Activated CD4-positive, alpha-beta T cell treated with anti-CD3 and anti-CD28 coated beads for 24 hours (primary cell): ENCODE measurements at places on chromosomes 12 and 14.

DNA sequence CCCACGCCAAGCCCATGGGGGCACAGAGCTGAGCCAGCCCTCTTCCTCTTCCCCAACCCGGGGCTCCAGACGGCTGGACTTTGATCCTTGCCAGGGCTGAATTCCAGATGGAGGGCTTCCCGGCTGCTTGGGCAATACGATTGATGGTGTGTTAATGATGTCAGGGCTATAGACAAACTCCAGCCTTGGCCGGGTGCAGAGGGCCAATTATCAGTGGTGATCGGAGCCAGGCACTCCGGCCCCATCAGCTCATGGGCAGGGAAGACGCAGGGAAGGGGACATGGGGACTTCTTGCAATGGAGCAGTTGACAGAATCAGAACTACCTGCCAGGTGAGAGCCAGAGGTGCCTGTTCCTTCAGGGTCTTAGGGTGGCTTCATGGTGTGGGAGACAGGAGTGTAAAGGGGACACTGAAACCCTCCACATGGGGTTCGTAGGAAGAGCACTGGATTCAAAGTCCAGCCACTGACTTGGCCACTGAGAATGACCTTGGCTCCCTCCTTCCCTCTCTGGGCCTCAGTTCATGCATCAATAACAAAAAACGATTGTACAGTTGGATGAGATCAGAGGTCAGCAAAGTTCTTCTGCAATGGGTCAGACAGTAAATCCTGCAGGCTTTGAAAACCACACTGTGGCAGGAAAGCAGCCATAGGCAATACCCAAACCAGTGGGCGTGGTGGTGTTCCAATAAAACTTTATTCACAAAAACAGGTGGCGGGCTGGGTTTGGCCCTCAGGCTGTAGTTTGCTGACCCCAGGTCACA, 333.7 kb downstream of the MED13L start:
- DNase-seq, result no peak

DNA sequence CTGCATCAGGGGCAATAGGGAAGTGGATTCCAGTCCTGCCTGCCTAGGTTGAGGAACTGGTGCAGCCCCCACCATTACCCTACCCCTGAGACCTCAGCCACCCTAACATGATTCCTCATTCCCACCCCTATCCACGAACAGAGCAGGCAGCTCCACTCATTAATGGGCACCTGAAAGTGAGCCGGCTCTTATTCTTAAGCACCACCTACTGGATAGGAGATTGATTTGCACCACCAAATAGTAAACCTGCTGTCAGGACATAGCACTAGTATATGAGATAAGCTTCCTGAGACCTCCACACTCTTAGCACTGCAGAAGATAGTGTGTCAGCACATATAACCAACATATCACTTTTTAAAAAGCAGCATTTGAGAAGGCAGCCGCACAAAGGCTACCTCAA, 573.2 kb downstream of the SOX5 start:
- no peak for DNase-seq

- no peak for DNase-seq
These were observed 32.9 kb downstream of the FIGNL2 start for GRCh38 chr12:51815571-51815970.

- DNase-seq, result no peak
These were observed 8.8 kb upstream of the TRAF3 start for GRCh38 chr14:102768223-102769048.

GRCh38 chr14:68124979-68125731, 305.6 kb downstream of the RAD51B start:
- DNase-seq, result no peak

- no peak for DNase-seq
These were observed 349.9 kb downstream of the ETNK1 start for GRCh38 chr12:22974865-22975264.

DNA sequence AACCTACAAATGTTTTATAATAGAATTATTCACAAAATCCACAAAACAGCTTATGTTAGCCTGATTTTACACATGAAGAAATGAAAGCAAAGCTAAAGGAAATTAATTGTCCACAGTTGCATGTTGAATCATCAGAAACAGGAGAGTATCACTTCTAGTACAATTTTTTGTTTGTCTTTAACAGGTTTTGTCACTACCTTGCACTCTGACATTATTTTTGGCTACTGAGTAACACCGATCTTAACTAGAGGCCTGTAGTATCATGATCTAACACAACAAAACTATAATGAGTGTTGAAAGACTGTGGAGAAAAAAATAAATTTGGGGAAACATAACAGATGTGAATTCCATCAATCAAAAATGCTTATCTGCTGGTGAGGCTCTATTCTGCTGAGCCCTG, 60.1 kb downstream of the TAOK3 start:
- no peak for DNase-seq

DNA sequence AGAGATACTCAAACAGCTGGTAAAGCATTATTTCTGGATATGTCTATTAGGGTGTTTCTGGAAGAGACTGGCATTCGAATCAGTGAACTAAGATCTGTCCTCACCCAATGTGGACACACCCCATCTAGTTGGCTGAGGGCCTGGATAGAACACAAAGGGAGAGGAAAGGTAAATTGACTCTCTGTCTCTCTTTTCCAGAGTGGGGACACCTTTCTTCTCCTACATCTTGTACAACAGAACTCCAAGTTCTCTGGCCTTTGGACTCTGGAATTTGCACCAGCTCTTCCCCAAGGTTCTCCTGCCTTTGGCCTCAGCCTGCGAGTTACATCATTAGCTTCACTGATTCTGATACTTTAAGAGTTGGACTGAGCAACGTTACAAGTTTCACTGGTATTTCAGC, 1253.9 kb downstream of the SLC16A7 start:
- DNase-seq, result no peak

GRCh38 chr12:6461401-6462233, 8.9 kb downstream of the VAMP1 start:
- peak; percentile 66 for DNase-seq

DNA sequence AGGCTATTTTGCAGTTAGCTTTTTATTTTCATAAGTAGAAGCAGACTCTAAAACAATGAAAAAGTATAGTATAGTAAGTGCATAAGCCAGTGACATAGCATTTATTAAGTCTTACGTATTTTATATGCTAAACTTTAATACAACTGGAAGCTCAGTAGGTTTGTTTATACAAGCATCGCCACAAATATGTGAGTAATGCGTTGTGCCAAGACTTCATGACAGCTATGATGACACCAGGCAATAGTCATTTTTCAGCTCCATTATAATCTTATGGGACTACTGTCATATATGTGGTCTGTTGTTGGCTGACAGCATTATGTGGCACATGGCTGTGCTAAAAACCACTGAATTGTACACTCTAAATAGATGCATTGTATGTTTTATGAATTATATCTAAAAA, 40.3 kb downstream of the SLC38A2 start:
- DNase-seq, result no peak
